ENCODE measurements at places on chromosomes 3 and 15.

DNA sequence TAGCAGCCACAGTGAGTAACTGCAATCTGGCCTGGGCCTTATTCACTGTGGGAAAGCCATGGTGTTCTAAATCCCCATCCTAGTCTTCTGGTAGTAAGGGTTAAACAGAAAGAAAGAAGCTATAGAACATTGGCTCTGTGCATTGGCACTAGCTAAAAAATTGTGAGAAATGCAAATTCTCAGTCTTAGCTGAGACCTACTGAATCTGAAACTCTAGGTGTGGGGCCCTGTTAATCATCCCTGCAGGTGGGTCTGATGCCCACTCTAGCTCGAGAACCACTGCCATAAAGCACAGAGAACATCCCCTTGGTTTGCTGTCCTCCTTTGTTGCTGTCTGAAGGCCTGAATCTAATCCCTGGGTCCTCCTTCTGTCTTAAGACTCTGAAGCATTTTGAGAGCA, 59.3 kb downstream of the MEIS2 start:
- no peak for DNase-seq

DNA sequence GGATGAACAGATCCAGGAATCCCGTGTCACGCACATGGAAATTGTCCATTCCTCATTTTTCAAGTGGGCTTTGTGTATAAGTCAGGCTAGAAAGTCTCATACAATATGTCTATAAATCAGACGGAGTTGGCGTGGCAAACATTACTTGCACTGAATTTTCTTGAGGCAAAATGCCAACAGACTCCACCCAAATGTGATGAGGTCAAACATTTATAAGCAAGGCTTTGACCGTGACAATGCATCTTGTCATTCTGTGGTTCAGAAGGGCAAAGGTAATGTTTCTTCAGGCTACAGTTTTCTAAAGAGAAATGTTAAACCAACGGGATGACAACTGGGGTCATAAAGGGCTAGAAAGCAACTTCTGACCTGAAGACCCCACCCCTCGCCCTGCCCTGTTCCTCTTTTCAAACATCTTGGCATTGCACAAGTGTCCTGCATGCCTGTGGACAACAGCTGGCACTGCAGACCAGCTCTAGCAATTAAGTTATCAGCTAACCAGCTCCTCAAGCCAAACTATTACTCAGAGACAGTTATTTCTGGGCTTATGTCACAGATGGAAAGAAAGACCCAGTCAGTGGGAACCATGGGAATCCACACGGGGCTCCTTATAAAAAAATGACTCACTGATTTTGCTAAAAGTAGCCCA, 36.5 kb upstream of the SPTBN5 start:
- DNase-seq, result peak; percentile 14

GRCh38 chr3:154458560-154458959, 28.6 kb upstream of the GPR149 start:
- no peak for DNase-seq

DNA sequence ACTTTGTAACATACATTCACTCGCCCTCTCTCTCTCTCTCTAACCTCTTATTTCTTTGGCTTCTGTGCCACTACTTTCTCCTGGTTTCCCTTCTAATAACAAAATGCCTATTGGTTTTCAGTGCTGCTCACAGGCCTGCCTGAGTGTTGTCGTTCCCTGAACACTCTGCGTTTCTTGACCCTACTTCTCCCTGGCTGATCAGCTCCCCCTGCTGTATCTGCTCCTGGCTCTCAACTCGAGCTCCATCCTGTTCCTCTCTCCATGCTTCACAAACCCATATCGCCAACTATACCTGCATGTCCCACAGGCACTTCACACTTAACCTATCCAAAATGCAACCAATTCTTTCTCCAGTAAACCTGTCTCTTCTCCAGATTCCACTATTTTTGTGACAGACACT, 111.4 kb downstream of the OPA1 start:
- DNase-seq, result no peak

DNA sequence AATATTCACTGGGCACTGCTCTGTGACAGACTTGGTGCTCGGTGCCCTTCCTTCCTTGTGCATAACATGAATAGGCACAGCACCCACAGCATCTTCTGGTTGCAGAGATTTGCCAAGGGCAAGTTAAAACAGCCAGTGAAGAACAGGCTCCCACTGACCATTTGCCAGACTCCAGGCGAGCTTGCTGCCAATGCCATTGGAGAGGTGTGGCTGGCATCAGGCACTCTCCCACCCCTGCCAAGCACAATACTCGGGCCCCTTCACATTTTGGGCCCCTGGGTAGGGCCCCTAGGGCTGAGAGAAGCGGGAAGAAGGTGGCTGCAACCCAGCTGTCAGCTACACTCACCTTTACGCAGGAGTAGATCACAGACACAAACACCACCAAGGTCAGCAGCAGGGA, 112.1 kb downstream of the SEC22A start:
- DNase-seq, result no peak

DNA sequence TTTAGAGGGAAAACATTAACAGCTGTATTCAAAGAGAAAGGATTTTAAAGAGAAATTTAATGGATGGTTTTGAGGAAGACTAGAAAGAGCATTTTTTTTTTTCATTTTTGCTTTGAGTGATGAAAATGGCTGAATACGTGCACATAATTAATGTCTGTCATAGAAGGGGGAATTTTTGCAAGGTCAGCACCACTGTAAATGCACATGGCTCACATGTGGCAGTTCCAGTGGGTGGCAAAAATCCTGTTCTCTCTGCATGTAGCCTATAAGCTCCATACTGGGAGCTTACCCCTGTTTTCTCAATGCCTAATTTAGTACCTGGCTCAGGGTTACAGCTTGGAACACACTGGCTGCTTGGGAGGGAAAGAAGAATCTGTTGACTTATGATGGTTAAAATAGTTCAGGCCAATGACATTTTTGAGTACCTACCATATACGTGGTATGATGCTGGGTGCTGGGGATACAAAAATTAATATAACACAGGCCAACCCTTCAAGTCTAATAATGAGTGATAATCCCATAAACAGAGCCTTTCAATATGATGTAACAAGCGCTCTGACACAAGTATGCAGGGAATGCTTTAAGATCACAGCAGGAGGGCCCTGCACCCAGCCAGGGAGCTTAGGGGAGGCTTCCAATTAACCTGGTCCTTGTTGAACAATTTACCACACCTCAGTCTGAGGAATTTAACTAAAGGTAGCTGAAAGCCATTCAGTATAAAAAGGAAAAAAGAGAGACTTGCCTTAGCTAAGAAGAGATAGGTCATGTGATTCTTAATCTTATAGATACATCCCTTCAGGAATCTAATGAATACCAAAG, 33.0 kb downstream of the HSPBAP1 start:
- DNase-seq, result no peak

- DNase-seq, result no peak
These were observed 25.8 kb upstream of the PSMD6 start for GRCh38 chr3:64049136-64049535.

DNA sequence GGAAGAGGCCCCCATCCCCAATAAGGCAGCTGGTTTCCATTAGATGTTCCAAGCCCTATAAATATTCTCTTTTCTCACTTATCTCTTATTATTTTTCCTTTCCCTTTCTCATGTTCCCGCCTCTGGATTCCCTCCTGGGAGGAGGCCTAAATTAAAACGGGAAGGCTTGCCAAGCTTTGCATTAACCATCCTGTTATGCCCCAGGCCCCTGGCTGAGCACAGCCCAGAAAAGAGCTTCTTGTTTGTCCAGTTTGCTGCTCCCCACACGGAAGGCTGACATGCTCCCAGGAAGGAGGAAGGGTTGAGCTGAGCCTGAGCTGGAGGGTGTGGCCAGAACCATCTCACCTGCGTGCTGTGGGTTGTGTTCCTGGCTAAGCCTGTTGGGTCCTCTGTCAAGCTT, 63.1 kb upstream of the BOC start:
- no peak for DNase-seq

- no peak for DNase-seq
These were observed 35.4 kb downstream of the CD200R1L start for GRCh38 chr3:112811131-112811884.

- peak; percentile 74 for DNase-seq
These were observed 16.6 kb downstream of the TOP2B start for GRCh38 chr3:25648107-25648535.

- no peak for DNase-seq
These were observed 55.9 kb upstream of the OXTR start for GRCh38 chr3:8825153-8825825.

GRCh38 chr3:154776549-154777225, 303.4 kb upstream of the MME start:
- DNase-seq, result no peak

DNA sequence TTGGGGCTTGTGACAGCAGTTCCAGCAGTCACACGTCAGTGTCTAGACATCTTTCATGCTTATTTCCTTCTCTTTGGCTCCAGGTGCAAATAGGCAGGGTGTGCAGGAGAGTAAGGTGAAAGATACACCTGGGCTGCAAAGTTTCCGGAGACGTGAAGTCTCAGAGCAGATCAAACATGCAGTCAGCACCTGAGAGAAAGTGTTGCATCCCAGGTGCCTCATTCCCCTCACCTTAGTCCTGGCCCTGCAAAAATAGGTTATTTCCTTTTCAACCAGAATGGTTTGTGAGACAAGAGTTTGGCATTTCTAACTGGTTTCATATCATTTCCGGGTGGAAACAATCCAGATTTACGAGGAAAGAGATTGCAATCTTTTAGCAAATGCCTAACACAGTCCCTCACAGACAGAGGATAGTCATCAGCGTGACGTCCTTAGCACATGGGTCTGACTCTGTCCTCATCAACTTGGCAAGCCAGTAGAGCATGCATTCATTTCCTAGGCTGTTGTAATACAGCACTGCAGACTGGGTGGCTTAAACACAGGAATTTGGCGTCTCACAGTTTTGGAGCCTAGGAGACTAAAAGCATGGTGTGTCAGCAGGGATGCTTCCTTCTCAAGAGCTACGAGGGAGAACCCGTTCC, 58.2 kb upstream of the ARRDC4 start:
- DNase-seq, result no peak

- no peak for DNase-seq
These were observed 64.7 kb upstream of the ARL6 start for GRCh38 chr3:97699889-97700288.

DNA sequence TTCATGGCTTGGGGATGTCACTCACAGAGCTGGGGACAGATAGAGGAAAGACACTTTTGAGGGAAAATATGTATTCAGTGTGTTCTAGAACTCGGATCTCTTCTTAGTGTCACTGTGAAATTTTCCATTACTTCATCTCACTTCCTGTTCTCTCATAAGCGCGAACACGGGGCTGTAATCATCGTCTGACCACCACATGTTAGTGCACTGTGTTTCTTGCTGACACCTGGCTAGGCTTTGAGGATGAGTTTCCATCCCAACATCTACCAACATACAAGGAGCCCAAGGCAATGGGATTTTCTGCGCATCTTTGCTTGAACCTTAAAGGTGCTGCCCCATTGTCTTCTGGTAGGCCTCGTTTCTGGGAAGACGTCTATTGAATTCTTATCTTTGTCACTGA, 84.0 kb downstream of the LIPC start:
- no peak for DNase-seq

All from hippocampal formation (tissue), 2 donors.